ENCODE measurements at places on chromosomes 7 and 10. TPM values are rescaled to one million over a fixed set of nuclear protein-coding genes. Genes with fewer than 3 reads are reported as not detected.

CAV1 gene
- 17.9 TPM for total RNA-seq

DNA sequence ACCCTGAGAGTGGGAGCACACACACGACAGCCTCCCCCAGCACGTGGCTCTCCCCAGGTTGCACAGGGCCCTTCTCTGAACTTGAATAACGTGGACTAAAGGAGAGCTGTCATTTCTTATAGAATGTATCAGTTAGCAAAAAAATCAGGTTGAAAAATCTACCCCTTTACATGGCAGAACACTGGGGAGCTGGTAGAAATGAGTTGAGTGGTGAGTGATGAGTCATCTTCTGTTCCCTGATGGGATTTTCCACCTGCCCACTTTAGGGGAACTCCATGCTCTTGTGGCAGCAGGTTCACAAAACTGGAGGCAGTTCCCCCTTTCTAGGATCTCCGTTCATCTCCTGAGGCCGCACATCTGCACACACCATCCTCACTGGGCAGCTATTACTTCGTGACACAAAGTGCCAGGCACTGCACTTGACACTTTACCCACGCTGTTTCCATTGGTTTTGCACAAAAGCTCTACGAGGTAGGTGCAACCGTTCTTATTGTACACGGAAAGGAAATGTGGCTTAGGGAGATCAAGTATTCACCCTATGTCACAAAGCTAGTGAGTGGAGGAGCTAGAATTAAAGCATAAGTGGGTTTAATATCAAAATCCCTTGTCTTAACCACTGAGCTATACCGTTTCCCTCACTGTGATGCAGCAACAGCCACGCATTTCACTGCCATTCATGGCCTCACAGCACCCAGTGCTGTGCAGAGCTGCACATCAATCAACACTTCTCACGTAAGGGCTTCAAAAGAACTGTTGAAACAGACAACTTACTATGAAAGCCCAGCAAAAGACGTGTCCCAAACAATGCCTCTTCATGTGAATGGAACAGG is 80.2 kb downstream of the RNF216 start:
- DNase-seq: no peak

GPR37 gene
- 1.1 TPM for total RNA-seq

DNA sequence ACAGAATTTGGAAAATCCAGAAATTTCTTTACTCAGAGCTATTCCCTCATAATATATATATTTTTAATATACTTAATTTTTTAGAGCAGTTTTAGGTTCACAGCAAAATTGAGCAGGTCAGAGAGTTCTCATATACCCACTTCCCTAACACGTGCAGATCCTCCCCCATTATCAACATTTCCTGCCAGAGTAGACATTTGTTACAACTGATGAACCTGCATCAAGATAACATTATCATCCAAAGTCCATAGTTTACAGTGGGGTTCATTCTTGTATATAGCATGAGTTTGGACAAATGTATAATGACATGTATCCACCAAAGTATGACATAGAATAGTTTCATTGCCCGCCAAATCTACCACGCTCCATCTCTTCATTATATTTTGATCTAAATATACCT is 170.0 kb downstream of the PTEN start:
- DNase-seq: no peak

DNA sequence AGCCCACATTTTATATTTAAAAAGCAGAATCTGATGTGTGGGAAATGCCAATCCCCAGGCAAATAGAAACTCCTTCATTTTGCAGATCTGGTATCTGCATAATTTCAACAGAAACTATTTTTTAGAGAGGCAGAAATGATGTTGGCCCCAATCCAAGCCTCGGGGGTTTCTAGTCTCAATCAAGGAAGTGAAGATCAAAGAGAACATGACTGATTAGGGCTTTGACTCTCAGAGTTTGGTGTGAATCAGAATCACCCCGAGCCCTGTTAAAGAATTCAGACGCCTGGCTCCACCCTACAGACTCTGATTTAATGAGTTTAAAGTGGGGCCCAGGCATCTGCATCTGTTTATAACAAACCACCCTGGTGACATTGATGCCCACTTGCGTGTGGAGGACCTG is 36.7 kb upstream of the UBE2H start:
- DNase-seq: no peak

HOXA9 gene
- 27.9 TPM for total RNA-seq

AQP1 gene
- total RNA-seq: 89.6 TPM

HOXA5 gene
- total RNA-seq: 26.6 TPM

DNA sequence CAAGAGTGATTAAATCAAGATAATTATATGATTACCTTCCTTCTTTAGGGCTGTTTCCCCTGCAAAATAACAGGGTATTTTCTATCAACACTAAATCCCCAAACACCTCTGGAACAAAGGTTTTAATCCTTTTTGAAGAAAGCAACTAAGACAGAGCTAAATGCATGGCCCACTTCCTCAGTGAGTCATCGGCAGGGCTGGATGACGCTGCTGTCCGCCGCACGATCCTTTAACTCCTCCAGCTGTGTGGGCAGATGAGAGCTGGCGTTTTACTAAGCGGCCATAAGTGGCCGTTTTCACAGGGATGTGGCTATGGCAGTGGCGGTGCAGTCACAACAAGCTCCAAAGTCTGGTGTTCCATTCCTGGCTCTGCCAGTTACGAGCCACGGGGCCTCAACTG is 76.0 kb upstream of the C1QL3 start:
- DNase-seq: no peak

LRRC17 gene
- total RNA-seq: 1.3 TPM

GRCh38 chr7:148116195-148116594 is 474.4 kb upstream of the C7orf33 start:
- DNase-seq: no peak

DNA sequence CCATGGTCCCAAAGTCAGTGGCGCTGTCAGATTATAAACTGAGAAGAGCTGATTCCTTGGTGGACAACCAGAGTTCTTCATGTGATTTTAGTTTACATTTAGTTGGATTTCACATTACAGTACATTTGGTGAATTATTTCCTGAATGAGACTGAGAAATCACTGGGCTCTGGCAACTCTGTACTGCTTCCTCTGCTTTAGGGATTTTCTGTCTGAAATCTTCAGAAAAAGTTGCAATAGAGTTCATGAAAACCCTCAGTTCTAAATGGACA is 242.6 kb downstream of the BICC1 start:
- no peak for DNase-seq

DNA sequence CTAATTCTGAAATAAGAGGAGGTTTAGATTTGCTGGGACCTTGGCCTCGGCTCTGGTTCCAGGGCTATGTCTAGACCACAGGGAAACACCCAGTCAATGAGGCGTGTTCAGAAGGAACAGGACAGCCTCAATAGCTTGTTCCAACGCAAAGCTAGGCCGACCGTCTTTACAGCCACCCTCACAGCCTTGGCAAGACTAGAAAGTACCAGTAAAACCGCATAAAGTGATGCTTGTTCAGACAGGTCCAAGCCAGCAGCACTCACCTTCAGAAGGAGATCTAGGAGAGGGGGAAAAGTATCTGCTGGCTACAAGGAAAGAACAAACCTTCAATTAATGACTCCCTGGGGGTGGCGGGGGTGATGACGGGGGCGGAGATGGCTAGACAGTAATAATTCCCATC is 50.1 kb upstream of the LMTK2 start:
- no peak for DNase-seq

OSBPL3 gene
- total RNA-seq: 9.0 TPM

LLCFC1 gene
- not detected for total RNA-seq

- no peak for DNase-seq
Observed at GRCh38 chr10:58517081-58517480, 4.4 kb downstream of the BICC1 start.

DNA sequence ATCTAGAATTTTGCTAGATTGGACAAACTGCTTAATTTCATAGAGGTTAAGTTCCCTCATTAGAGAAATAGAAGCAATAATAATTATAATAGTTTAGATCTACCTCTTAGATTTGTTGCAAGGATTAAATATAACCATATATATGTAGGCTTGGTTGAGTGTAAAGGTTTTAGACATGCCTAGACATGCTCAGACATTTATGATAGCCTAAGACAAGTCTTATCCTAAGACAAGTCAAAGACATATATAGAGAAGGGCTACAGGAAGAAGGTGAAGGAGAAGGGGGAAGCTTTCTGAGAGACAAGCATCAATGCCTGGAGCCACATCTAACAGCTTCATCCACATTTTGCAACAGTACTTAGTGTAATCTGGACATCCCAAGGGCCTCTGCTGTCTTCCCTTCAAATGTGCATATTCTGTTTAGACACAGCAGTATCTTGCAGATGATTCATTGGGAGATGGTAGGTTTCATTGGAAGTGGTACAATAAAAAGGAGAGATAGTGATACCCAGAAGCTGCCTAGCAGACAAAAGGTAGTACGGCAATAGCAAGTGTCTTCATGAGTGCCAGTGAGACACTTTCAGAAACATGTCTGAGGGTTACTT is 146.5 kb downstream of the HGF start:
- DNase-seq: no peak

TBX20 gene
- total RNA-seq: 0.46 TPM

GRCh38 chr7:48279420-48279819 is 108.2 kb downstream of the ABCA13 start:
- no peak for DNase-seq

PRPS1L1 gene
- not detected for total RNA-seq

- DNase-seq: no peak
Observed at GRCh38 chr7:111763221-111763801, 201.0 kb upstream of the IMMP2L start.
